A549 treated with ZK216348 at 1 μM for 4 hours (cell line): ENCODE measurements at places on chromosomes 1 and 21. TPM values are rescaled to one million over a fixed set of nuclear protein-coding genes. Genes with fewer than 3 reads are reported as not detected.

Gene TNFRSF25
- 2.8 to 5.1 TPM (median 3.7 TPM) in 5 replicates for total RNA-seq

Gene CBS
- 11.5 to 12.9 TPM (median 11.9 TPM) in 5 replicates for total RNA-seq

Gene TTC22
- total RNA-seq: not detected in 5 replicates

Gene S100A3
- total RNA-seq: 86.7 to 117 TPM (median 103 TPM) in 5 replicates

Gene TCEANC2
- 1.8 to 3.3 TPM (median 2.4 TPM) in 5 replicates for total RNA-seq

Gene CD101
- total RNA-seq: 0.24 to 0.58 TPM (median 0.47 TPM) in 5 replicates

Gene NOS1AP
- total RNA-seq: 0.18 to 0.76 TPM (median 0.42 TPM) in 5 replicates
